ENCODE measurements at places on chromosomes 16 and 17. TPM values are rescaled to one million over a fixed set of nuclear protein-coding genes. Genes with fewer than 3 reads are reported as not detected.

DNA sequence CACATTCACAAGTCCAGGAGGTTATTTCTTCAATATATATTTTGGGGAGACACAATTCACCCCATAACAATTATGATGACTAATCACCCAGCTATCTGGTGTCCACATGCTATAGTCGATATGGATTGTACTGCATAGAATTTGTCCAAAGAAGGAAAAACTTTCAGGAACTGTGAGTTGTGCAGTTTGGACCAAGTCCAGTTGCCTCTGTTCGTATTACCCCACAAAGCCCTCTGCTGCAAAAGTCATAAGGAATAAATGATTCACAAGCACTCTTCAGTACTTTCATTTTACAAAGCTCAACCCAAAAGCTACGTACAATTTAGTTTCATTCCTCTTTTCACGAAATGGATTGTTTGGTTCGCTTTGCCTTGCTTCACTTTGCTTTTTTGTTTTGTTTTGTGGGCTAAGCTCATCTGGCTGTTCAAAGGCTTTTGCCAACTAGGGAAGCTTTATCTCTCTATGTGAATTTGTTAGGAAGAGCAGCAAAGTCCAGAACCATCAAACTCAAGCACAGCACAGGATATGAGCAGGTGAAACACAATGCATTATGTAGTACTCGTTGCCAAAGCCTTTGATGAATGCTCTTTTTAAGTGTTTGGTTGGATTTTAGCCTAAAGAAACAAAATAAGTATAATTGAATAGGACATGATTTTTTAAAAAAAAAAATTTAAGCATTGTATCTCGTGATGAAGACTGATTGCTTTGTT lies 98.6 kb downstream of the ZNF18 start:
- no peak for DNase-seq

DNA sequence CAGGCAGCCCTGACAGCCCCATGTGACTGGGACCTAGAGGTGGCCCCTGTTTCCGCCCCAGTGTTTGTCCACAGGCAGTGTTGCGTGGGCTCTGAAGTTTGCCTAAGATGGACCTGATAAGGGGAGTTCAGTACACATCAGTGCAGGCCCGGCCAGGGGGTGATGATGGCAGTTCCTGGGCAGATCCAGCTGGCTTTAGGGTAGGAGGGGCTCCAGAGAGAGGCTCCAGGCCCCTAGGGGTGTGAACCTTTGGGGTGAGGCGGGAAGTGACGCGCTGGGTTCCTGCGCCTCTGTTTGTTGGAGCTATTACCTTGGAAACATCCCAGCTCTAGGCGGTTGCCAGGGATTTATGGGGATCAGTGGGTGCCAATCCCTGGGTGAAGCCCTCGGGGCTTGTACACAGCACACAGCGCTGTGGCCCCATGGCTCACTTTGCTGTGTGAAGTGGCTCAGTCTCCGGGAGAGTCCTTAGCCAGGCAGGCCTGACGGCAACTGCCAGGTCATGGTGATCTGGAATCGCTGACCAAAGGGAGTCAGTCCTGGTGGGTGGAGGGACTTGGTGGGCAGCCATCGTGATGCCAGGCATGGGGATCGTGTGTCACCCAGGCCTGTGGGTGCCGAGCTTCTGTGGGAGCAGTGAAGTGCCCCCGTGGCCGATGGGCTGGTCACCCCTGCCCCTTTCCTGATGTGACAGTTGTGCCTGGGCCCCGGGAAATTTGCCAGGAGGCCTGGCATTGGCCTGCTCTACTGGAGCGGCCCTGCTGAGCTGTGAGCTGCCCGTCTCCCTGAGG lies 146.1 kb downstream of the SEC14L1 start:
- DNase-seq = no peak

DNA sequence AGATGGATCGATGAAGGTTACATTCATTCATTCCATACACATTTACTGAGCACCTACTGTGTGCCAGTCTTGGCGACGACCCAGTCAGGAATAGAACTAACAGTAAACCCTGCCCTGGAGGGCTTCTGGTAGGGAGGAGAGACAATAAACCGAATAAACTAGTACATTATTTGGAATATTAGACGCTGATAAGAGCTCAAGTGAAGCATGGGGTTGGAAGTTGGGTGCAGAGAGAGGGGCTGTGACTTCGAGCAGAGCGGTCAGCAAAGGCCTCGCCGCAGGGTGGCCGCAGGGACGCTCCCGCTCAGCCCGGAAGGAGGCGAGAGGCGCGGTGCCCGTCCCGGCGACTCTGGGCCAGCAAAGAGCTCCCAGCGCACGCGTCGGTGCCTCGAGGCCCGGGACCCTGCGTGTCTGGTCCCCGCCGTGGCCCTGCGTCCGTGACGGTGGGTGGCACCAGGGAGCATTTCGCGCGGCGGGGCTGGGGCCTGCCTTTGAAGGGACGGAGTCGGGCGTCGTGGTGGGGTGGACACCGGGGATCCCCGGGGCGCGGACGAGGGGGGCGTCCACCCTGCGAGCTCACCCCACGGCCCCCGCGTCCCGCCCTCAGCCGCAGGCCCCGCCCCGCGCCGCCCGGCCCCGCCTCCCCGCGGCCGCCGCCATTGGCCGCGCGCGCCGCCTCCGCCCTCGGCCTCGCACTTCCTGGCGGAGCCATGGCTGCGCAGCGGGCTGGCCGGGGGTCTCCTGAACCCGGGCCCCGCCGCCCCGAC lies at the start of gene KLHL36:
KLHL36 (plus strand) TSS at position 684 of the 767 bp plus-strand sequence. CDS start 2,357 bp downstream, outside the sequence.
- DNase-seq = peak; percentile 55

Gene ZNF207
- 167 TPM for total RNA-seq

- no peak for DNase-seq
These were observed 18.1 kb upstream of the WWOX start for GRCh38 chr16:78081341-78081740.

DNA sequence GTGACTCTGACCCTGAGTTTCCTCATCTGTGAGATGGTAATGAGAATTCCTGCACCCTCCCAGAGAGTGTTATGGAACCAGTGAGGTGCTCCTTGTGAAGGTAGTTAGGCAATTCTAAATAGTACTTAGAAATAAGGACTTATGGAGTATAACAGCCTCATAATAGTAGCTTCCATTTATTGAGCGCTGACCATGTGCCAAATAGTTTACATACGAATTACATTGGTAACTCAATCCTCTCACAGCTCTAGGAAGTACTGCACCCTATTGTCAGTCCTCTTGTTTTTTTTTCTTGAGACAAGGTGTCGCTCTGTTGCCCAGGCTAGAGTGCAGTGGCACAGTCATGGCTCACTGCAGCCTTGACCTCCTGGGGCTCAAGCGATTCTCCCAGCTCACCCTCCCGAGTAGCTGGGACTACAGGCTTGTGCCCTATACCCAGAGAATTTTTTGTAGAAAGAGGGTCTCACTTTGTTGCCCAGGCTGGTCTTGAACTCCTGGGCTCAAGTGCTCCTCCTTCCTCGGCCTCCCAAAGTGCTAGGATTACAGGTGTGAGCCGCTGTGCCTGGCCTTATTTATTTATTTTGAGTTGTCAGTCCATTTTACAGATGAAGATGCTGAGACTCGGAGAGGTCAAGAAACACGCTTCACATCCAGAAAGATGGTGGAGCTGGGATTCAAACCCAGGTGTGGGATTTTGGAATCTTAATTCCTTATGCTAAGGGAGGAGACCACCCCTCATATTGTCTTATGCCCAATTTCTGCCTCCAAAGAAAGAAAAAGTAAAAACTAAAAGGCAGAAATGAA lies 2.9 kb downstream of the TNS4 start:
- no peak for DNase-seq

DNA sequence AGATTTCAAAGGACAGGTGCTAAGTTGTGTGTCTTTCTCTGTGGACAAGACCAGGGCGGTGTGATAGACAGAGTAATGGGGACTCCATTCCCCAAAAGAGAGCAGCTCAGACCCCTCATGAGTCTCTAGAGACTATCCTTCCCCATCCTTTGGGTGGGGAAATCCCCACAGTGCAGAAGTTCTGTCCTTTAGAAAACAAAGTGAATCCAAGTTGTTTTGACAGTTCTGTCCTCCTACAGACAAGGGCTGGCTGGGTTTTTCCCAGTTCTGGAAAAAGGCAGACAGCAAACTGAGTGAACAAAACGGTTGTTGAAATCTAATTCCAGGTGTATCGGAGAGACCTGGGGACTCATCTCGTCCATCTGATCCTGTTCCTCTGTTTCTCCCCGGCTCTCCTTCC lies 11.0 kb upstream of the HAS3 start:
- no peak for DNase-seq

DNA sequence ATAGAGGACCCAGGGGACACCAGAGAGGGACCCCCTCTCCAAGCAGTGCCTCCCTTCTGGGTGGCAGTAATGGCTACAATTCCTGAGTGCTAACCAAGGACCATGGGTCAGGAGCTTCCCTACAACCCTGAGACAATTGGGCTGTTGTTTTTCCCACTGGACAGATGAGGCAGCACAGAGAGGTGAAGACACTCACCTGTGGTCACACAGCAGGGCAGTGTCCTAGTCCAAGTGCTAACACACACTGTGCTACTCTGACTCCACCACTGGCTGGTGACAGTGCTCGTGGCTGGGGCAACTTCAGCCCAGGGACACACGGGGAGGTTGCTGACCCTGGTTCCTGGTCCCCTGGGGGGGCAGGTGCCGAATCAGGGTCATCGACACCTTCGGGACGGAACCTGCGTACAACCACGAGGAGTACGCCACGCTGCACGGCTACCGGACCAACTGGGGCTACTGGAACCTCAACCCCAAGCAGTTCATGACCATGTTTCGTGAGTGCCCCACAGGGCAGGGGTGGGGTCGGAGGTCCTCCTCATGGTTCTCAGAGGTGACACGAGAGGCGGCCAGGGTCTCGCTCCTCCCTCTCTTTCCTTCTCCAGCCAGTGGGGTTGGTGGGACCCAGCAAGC lies 58.1 kb downstream of the MGAT5B start:
- no peak for DNase-seq

Gene NPIPB8
- total RNA-seq = not detected

DNA sequence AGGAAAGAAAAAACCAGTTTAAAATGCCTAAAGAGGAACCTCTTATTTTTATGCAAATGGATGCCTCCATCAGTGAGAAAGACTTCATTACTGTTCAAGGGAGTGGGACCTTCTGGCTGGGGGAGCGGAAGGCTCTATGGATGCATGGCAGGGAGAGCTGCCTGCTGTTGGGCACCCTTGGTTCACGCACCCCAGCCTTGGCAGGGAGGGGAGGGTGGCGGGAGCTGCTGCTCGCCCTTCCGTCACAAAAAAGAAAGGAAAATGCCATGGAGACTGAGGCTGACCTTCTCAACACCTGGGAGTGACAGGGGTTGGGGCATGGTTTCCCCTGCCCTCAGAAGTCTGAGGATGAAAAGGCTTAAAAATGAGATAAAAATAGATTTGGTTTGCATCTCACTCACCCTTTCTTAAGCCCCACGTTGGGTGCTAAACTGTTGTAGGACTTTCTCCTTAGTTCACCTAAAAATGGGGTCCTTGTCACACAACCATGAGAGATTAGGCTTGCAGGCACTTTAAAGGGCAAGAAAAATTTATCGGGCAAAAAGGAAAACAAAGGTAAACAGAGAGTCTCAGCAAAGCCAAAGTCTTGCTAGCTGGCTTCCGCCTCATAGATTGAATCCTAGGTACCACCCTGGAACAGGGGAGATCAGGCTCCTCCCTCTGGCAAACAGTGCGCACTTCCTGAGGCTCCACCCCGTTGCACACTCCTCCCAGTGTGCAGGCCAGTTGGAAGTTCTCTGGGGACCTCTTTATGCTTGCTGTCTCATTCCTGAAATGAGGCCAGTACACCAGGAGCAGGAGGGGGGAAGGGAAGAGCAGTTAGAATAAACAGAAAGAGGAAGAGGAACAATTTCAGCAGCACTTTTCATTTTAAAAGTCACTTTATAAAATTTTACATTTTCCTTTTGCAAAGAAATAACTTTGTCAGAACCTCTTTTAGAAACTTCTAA lies 31.6 kb downstream of the PHKB start:
- DNase-seq = peak; percentile 35

Gene CRHR1
- under 0.01 TPM for total RNA-seq

Gene MYH1
- total RNA-seq = not detected

DNA sequence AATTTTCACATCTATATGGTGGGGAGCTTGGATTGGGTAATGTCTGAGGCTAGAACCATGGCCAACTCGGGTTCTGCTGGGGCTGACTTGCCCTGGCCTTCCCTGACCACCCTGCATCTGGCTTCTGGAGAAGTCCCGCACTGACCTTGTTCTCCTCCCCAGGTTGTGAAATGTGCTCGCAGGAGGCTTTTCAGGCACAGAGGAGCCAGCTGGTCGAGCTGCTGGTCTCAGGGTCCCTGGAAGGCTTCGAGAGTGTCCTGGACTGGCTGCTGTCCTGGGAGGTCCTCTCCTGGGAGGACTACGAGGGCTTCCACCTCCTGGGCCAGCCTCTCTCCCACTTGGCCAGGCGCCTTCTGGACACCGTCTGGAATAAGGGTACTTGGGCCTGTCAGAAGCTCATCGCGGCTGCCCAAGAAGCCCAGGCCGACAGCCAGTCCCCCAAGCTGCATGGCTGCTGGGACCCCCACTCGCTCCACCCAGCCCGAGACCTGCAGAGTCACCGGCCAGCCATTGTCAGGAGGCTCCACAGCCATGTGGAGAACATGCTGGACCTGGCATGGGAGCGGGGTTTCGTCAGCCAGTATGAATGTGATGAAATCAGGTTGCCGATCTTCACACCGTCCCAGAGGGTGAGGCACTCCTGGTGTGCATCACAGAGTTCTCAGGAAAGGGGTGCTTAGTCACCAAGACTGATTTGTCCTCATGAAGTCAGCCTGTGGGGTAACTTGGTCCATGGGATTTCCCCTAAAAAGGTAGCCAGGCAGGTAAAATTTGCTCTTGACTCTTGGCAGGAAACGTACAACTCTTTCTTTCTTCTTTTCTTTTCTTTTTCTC lies 6.1 kb downstream of the NOD2 start:
- no peak for DNase-seq

DNA sequence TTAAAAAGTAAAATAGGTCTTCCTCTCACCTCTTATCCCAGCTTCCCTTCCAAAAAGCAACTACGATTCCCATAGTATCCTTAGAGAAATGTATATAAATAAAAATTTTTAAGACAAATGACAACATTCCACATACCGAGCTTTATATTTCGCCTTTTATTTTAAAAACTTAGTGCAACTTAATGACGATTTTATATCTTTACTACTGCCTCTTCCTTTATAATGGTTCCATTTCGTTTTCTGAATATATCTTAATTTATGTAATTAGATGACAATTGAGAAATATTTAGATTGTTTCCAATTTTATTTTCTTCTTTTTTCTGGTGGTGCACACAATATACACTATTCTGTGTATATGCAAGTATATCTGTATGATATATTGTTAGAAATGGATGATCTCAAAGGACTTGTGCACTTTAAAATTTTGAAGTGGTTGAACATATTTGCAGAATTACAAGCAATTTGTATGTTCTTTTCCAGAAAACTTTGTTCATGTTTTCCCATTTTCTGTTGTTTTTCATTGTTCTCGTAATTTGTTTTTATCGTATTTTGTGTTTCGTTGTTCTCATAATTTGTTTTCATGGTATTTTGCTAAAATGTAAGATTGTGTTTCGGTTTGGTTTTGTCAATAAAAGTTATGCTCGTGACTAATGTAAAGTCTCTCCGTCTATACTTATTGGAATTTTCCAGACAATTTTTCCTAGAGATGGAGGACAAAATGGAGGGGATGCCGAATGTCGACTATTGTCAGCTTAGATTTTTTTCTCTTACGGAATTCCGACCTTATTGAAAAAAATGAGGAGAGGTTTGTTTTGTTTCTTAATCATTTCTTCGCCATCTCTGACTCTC lies 20.4 kb upstream of the HOXB13 start:
- no peak for DNase-seq

Gene CDH13
- under 0.01 TPM for total RNA-seq

- no peak for DNase-seq
These were observed 147.3 kb downstream of the AATF start for GRCh38 chr17:37096071-37096470.

- DNase-seq = no peak
These were observed 521 bp upstream of the G6PC3 start for GRCh38 chr17:44069974-44070454.

Gene NPIPB6
- total RNA-seq = 1.1 TPM

GRCh38 chr17:81995463-81996231 lies 18.2 kb downstream of the ASPSCR1 start:
- no peak for DNase-seq

All from hematopoietic multipotent progenitor cell (in vitro differentiated cells).